AG08395 (cell line): ENCODE measurements at places on chromosomes 5 and 9.

GRCh38 chr9:6973089-6973488 lies 215.3 kb downstream of the KDM4C start:
- DNase-seq = no peak

DNA sequence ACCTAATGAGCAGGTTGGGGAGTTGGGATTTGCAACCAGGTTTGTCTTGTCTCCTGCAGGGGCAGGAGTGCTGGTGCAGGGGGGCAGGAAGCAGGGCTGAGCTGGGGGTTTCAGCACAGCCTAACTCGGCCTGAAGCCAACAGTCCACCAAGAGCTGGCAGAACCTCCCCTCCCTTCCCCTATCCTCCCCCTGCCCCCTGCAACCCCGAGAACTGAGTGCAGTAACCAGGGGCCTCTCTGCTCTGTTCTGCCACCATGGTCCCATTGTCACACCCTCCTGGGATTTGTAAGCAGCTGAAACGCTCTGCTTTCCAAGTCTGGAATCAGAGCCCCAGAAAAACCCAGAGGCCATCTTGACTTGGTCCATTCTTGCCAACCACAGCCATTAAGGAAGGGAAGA lies 72.9 kb downstream of the ARHGEF37 start:
- DNase-seq = no peak

- DNase-seq = peak; percentile 69
These were observed 40.0 kb upstream of the SMC5 start for GRCh38 chr9:70218767-70219166.

DNA sequence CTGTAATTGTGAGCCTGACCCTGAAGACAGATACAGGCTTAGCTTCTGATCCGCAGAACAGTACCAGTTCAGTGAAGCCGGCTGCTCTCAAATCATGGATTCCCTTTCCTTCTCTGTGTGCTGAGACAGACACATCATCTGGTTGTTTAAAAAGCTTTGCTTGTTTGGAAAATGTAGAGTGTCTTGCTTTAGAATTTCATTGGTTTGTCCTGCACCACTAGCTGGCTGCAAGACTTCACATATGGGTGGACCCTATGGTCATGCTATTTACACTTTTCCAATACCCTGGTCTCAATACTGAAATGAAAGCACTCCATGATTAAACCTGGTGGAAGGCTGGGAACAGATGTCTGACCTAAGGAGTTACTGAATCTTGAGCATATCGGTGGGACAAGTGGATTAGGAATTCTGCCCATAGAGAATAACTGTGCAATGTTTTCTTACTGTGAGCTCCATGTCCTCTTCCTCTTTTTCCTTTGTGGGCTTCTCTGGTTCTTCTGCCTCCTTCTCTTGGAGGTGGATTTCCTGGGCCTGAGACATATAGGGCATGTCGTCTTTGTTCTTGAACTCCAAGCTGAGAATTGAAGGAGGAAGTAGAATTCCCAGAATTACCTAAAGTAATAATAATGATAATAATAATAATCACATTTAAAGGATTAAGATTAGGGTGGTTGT lies 201.1 kb upstream of the KLF9 start:
- DNase-seq = no peak

DNA sequence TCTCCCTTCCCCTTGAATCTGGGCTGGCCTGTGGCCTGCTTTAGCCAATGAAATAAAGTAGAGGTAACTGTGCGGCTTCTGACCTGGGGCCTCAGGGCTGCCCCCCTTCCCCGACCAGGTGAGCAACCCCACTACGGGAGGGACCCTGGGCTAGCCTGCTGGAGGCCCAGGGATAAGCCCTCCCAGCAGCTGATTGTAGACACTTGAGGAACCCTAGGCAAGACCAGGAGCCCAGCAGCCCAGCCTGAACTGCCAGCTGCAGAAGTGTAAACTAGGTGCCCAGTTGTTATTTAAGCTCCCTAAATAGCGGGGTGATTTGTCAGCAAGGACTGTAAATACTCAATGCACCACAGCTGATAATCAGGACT lies 41.3 kb downstream of the RAPGEF1 start:
- DNase-seq = no peak

DNA sequence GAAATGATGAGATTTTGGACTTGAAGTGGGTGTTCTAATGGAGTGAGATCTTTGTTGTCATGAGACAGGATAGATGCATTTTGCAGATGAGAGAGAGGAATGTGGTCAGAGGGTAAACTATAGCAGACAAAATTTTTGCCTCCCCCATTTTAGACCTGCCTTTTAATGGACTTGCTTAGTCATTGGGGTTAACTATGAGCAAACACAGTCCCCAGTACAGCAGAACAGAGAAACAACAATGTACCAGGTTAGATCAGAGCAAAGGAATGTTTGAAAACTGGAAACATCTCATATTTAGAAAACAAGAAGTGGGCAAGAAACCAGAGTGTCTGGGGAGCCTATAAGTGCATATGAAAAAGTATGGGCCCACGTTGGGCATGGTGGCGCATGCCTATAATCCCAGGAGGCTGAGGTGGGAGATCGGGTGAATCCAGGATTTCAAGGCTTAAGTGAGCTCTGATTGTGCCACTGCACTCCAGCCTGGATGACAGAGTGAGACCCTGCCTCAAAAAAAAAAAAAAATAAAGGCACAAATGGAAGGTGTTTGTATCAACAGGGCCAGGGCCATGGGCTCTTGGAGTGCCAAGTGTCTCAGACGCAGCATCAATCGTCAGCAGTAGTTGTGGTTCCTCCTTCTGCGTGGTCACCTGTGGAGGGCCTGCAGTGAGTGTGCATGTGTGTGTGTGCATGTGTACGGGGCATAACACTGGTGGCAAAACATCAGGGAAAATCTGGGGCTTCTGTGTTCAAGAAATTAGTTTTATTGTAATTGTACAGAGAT lies 214.4 kb upstream of the S1PR3 start:
- DNase-seq = peak; percentile 81

GRCh38 chr5:1108865-1109174 lies 3.0 kb downstream of the SLC12A7 start:
- no peak for DNase-seq

DNA sequence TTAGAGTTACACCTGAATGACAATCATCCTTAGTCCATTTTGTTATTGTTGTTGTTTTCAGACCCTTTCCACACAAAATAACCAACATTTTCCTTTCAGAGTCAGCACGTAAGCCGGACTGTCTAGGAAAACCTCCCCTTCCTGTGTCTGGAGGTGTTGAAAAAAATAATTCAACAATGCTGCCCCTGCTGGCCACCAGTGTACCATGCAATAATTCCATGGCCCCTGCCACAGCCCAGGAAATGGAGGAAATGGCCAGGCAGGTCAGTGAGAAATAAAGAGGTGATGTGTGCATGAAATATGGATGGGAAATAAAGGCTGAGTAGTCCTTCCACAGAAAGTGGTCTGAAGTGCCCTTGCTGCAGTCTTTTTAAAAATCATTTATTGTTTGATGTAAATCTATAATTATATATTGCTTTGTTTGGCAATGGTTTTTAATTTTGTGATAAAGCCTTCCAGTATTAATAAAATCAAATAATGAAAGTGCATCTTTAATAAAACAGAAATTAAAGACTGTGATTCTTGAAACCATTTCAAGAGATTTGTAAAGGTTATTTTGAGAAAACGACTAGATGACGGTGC lies 152.8 kb upstream of the PAPPA start:
- no peak for DNase-seq

DNA sequence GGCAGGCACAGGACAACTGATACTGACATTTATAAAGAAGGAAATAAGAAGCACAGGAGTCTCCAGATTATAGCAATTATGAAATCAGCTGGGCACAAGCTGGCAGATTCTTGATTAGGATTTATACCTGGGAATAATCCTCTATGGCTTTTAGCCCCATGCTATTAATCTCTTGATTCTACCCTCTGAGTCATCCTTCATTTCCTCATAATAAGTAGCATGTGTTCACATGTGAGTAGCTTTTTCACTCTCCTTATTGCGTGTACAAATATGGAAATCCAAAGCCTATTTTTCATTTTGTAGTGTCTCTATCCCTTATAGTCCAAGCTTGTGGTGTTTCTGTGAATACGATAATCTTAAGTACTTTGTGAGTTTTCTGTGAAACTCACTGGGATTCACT lies 185.0 kb upstream of the PRLR start:
- DNase-seq = peak; percentile 3

DNA sequence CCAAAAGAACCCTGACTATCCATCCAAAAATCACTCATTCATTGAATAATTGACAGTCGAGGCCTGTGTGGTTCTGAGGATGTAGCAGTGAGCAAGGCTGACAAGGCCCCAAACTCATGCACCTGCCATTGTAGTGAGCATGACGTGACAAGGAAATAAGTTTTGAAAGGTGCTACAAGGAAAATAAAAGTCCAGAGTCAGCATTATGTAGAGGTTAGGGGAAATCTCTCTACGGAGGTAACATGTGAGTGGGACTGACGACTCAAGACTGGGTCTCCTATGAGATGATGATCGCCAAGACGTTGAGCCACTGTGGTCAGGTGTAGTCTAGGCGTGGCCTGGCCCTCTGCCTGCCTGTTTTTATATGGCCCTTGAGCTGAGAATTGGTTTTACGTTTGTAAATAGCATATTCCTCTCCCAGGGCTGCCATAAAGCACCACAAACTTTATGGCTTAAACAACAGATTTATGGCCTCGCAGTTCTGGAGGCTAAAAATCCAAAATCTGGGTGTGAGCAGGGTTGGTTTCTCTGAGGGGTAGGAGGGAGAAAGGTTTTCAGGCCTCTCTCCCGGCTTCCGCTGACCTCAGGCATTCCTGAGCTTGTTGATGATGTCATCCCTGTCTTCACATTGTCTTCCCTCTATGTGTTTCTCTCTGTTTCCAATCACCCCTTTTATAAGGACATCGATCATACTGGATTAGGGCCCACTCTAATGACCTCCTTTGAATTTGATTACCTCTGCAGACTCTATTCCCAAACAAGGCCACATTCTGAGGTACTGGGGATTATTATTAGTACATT lies 206.4 kb upstream of the EGFLAM start:
- no peak for DNase-seq

GRCh38 chr9:24051587-24051986 lies 225.5 kb upstream of the ELAVL2 start:
- DNase-seq = no peak

DNA sequence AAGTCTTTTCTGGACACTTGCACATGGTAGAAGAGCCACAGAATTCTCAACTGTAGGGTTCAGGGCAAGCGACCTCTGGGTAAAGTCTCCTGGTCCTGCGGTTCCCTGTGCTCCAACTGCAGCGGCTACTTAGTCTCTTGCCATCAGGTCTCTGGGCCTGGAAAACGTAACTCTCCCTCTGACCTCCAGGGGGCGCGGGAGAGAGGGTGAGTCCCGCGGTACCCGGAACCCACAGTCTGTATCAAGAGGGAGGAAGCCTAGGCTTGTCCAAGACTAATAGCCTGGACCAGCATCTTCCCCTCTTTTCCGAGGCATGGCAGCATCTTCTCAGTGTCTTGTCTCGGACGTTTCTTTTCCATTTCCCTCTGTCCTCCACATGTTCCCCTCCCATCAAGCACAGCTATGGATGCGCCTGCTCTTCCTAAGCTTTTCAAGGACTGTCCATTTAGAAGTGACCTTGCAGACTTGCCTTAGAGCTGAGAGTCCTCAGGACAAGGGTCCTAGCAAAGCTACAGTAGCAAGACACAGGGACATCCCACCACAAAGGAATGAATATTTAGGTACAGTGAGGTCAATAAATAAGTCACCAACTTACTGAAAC lies 59.3 kb downstream of the FSTL4 start:
- DNase-seq = peak; percentile 72

GRCh38 chr9:70880535-70880934 lies 240.9 kb downstream of the TRPM3 start:
- DNase-seq = no peak
